ENCODE measurements at places on chromosomes 2 and 18.

GRCh38 chr2:35803126-35803525 lies 552.5 kb upstream of the CRIM1 start:
- DNase-seq = no peak

GRCh38 chr18:63477968-63478367 lies 1.2 kb downstream of the SERPINB5 start:
- DNase-seq = no peak

DNA sequence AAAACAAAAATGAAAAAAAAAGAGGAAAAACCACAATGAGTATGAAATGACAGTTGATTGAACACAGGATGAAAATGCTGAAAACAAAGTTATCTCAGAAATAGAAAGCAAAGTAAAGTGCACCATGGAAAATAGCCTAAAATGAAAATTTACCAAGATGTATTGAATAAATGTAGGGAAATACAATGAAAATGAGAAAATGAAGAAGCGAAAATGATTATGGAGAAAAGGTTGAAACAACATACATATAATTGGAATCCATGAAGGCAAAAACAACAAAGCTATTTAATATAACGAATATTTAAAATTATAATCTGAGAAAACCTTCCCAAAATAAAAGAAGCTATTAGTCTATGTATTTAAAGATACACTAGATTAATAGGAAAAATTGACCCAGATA lies 147.4 kb downstream of the TMEM18 start:
- DNase-seq = no peak

DNA sequence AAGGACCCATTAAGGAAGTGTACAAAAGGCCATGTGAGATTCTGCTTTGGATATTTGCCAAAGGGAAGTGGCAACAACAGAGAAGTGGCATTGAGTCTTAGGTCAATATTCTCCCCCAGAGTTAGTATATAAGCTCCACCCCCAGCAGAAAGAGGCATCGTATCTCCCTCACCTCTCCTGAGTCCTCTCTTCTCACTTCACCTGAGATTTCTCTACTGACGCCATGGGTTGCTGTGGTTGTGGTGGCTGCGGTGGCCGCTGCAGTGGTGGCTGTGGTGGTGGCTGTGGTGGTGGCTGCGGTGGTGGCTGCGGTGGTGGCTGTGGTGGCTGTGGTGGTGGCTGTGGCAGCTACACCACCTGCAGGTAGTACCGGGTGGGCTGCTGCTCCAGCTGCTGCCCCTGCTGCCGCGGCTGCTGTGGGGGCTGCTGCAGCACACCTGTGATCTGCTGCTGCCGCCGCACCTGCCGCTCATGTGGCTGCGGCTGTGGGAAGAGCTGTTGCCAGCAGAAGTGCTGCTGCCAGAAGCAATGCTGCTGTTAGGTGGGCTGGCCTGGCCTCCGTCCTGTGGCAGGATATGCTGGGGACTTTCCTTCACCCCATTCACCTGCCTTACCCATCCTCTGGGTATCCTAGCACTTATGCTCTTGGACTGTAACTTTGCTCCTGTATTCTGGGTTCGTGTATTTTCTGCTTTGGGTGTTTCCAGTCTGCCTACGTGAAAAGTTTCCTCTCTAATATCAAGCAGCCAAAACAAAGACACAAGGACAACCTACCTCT lies 5.9 kb downstream of the SCYGR3 start:
- no peak for DNase-seq

DNA sequence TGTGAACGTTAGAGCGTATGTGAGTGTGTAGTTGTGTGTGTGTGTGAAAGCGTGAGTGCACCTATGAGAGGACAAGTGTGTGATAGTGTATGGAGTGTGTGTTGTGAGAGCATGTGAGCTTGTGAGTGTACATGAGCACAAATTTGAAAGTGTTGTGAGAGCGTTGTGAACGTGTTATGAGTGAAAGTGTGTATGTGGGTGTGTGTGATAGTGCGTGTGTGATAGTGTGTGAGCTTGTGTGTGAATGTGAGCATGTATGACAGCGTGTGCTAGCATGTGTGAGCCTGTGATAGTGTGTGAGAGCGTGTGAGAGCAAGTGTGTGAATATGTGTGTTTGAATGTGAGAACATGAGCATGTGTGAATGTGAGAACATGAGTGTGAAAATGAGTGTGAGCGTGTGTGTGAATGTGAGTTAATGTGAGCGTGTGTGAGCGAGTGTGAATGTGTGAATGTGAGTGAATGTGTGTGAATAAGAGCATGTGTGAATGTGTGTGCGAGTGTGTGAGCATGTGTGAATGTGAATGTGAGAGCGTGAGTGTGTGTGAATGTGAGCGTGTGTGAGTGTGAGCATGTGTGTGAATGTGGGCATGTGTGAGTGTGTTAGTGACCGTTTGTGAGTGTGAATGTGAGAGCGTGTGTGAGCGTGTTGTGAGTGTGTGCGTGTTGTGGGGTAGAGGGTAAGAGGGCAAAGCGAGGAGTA lies 25.0 kb downstream of the RALB start:
- no peak for DNase-seq
